Gastroesophageal sphincter (tissue), 4 donors: ENCODE measurements at places on chromosomes 2 and 18.
A peak's percentile ranks its signal among the peaks of the same experiment; 100 is the strongest.

DNA sequence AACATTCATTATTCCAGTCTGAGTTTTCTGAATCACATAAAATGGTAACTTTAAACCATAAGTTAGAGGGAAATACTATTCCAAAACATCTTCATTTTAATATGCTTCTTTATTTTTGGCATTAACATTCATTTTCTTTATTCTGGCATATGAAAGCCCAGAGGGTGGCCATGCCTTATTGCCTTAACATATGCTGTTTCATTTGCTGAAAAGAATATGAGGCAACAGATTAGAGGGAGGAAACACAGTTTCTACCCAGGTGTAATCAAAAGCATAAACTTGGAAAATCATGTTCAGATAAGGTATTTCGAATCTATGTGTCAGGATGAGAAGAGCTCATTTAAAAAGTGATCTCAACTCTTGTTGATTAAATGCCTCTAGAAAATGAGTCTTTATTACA is 379.9 kb upstream of the DSEL start:
- ATAC-seq = no peak
- no peak overlapping the region for H3K4me3 ChIP-seq
- H3K27ac ChIP-seq = no peak overlapping the region
- H3K27me3 ChIP-seq = no peaks in the 10 kb centered on the region
- no peaks in the 10 kb centered on the region for H3K4me1 ChIP-seq

DNA sequence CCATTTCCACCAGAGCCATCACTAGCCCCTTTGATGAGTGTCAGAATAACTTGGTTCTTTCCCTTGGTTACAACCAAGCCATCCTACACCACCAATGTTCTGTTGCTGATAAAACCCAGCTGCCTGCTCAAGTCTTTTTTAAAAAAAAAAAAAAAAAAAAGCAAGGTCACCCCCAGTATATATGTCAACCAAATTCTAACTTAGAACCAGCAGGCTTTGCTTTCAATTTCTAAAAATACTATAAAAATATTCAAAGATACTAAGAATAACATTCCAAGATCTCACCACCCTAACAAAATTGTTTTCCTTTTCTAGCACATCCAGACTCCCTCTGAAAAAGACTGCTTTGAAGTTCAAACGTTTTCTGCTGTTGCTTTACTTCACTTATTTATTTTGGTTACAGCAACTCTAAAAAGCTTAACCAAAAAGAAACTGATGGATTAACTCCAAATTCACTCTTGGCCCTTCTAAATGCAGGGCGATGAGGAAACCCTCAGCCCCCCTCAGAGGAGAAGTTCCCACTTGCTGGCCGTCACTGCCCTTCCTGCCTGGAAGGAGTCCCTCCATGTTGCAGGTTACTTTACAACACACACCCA is 10.9 kb downstream of the UXS1 start:
- no peak for ATAC-seq
- no peak overlapping the region for H3K4me3 ChIP-seq
- no peaks in the 10 kb centered on the region for H3K27me3 ChIP-seq
- peak overlapping the region; percentile 52 for H3K27ac ChIP-seq
- no peaks in the 10 kb centered on the region for H3K36me3 ChIP-seq

- no peaks in the 10 kb centered on the region for H3K27me3 ChIP-seq
- H3K4me1 ChIP-seq = peaks cover 9% of the 10 kb centered on the region
- H3K36me3 ChIP-seq = no peaks in the 10 kb centered on the region
- no peak overlapping the region for H3K27ac ChIP-seq
Observed at GRCh38 chr2:164717000-164717803, 95.9 kb upstream of the GRB14 start.

GRCh38 chr2:134389381-134389780 is 135.5 kb downstream of the MGAT5 start:
- H3K27me3 ChIP-seq = no peaks in the 10 kb centered on the region
- H3K36me3 ChIP-seq = no peaks in the 10 kb centered on the region
- no peak for ATAC-seq
- H3K4me1 ChIP-seq = peaks cover 16% of the 10 kb centered on the region
- no peak overlapping the region for H3K4me3 ChIP-seq
- H3K27ac ChIP-seq = no peak overlapping the region

DNA sequence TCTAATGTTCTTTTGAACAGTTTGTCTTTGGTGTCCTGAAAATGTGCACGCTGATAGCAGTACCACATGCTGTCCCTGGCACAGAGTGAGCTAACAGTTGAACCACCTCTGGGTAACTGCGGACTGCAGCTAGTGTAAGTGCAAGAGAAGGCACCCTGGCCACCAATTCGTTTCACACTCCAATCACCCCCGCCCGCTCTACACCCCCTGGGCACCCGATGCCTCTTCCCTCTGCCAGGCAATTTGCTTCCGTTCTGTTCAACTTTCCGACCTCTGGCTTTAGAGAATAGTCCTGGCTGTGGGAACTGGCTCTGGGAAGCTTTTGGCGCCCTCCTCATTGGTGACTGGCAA is 1.4 kb downstream of the DOCK10 start:
- H3K4me1 ChIP-seq = peaks cover 25% of the 10 kb centered on the region
- no peaks in the 10 kb centered on the region for H3K36me3 ChIP-seq
- ATAC-seq = no peak
- peak overlapping the region; percentile 39 for H3K4me3 ChIP-seq

DNA sequence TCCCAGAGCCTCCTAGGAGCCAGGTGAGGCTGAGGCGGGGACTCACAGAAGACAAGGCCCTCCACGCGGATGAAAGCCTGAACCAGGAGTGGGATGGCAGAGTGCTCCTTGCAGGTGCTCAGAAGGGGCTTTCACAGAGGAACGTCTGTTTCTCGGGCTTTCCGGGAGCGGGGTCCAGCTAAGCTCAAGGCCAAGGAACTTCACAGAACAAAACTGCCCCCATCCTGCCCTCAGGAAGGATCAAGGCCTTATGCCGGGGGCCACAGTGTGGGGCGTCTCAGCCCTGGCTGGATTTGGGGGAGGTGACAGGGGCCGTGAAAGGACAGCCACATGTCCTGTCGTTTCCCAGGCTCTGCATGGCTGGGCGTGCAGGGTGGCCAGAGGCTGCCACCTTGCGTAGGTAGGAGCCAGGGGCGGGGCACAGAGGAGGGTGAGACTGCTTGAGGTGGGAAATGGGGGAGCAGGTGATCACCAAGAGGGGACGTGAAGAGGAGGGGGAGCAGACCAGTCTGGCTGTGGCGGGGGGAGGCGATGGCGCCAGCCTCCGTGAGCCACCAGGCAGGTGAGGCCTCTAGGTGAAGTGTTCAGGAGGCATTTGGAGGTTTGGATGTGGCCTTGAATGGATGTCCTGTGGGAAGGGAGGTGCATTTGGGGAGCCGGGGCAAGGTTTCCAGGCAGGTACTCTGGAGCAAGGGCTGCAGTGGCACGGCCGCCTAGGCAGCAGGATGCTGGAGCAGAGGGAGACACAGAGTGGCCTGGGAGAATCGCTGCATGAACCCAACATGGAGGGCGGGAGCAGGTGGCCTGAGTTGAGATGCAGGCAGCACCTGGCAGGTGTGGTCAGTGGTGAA is 79.1 kb downstream of the TWIST2 start:
- H3K36me3 ChIP-seq = no peaks in the 10 kb centered on the region
- ATAC-seq = no peak
- no peak overlapping the region for H3K4me3 ChIP-seq
- H3K27ac ChIP-seq = no peak overlapping the region

GRCh38 chr2:160970052-160970965 is 189.9 kb upstream of the TANK start:
- H3K36me3 ChIP-seq = no peaks in the 10 kb centered on the region
- peak overlapping the region; percentile 63 for H3K27ac ChIP-seq
- ATAC-seq = peak; percentile 57
